Brain microvascular endothelial cell (primary cell): ENCODE measurements at places on chromosomes 2 and 18.

DNA sequence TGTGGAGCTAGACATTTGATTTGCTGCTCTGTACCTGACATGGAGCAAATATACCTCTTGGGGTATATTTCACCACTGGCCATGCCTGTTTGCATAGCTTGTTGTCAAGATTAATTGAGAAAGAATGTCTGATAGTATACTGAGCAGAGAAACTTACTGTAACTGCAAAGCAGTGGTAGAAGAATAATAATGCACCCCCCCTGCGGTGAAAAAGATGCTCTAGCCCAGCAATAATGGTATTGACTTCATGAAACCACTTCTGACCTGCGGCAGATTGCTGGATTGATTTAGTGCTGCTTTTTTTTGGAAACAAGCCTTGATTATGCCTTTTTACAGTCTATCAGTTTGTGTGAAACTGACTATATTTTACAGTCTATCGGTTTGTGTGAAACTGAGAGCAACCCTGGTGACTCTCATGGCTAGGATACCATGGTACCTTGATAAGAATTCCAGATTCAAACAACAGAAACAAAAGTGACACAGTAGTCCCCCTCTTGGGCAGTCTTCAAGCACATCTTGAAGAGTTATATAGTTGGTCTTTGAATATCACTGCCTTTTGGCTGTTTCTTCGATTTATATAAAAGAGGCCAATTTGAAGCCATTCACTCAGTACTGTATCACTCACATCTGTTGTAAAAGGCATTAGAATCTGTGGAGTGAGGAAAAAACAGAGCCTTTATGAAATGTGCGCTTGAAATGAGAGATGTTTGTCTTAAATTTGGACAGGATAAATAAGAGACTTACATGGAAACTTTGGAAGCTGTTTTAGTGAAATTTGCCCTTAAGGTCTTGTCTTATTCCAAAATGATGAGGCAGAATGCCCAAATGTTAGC, 102.5 kb downstream of the FMNL2 start:
- DNase-seq, result no peak

- no peak for DNase-seq
Observed at GRCh38 chr2:215724146-215724545, 288.3 kb upstream of the FN1 start.

GRCh38 chr2:85462322-85462721, 43.8 kb downstream of the SH2D6 start:
- DNase-seq, result no peak

- no peak for DNase-seq
Observed at GRCh38 chr2:233829193-233830110, 24.9 kb downstream of the HJURP start.

GRCh38 chr2:36351736-36352349, 3.7 kb upstream of the CRIM1 start:
- DNase-seq, result no peak

- no peak for DNase-seq
Observed at GRCh38 chr2:127051116-127052056, 55.6 kb downstream of the BIN1 start.

DNA sequence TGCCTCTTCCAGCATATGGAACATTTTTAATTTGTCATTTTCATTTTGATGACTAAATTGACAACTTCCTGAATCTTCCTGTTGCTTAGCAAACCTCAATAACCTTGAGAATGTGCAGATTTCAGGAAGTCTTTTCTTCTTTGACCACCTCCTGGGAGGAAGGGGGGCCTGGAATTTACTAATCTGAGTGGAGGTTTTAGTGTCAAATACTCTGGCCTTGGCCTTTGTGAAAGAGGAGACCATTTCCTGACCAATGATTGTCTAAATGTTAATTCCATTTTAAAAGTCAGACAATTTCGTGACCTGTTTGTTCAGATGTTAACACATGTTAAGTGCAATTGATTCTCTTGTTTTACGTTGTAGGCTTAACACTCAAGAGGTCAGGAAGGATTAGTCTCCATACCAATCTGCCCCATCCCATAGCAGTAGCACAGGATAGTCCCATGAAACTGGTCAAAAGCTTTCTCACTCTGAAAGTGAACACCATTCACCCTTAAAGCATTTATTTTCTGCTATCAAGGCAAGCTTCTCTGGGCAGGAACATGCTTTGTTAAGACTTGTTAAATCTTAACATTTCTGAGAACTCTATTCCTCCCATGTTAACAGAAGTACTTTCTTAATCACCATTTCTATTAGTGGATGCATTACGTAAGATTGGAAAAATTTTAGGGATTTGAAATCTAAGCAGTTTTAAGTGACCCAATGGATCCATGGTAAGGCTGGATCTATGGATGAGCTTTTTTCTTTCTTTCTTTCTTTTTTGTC, 219.6 kb downstream of the RND3 start:
- DNase-seq, result no peak

DNA sequence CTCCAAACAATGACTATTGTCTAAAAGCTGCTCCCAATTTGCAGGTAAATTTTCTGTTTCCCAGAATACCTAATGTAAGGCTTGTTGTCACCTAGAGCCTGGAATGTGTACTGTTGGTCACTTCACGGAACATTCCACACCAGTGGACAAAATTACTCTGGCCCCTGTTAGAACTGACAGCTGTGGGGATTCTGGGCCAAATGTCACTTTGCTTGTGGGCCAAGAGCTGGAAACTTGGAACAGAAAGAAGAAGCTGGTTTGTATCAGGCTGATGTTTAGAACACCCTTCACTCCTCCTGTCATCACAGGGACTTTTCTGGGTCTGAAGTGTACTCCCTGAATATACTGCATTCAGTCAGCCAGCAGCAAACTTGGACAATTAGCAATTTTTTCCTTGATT, 495.6 kb upstream of the SYT4 start:
- no peak for DNase-seq

- DNase-seq, result no peak
Observed at GRCh38 chr2:241882091-241882625, 12.6 kb downstream of the RTP5 start.

- no peak for DNase-seq
Observed at GRCh38 chr2:14975381-14975780, 342.9 kb downstream of the LRATD1 start.

- DNase-seq, result no peak
Observed at GRCh38 chr2:208608122-208608835, 201.7 kb downstream of the PTH2R start.

DNA sequence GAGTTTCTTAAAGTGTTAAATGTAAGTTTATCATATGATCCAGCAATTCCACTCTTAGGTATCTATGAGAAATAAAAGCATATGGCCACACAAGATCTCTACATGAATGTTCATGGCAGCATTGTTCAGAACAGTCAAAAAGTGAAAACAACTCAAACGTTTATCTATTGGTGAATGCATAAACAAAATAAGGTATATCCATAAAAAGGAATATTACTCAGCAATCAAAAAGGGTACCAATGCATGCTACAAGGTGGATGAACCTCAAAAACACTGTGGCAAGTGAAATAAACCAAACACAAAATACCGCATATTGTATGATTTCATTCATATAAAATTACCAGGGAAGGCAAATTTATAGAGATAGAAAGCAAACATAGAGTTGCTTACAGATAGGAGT, 337.6 kb downstream of the PIK3C3 start:
- DNase-seq, result no peak

GRCh38 chr2:65574993-65575392, 142.6 kb upstream of the SPRED2 start:
- DNase-seq, result no peak

GRCh38 chr2:55159037-55159651, 72.9 kb downstream of the CLHC1 start:
- no peak for DNase-seq

DNA sequence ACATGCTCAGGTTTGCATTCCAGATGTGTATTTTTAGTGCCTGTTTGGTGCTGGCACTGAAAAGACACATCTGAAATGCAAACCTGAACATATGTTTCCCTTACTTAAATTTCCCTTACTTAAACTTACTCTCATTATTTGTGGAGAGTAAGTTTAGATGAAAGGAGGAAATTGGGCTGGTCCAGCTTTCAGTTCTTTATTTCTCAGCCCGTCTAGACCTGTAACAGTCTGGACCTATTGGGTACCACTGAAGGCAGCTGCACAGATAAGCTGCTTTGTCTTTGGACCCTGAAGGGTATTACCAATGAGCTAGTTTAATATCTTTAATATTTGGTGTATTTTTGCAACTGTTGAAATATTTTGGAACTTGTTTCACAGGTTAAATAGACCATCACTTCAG, 17.0 kb upstream of the DSG3 start:
- no peak for DNase-seq

DNA sequence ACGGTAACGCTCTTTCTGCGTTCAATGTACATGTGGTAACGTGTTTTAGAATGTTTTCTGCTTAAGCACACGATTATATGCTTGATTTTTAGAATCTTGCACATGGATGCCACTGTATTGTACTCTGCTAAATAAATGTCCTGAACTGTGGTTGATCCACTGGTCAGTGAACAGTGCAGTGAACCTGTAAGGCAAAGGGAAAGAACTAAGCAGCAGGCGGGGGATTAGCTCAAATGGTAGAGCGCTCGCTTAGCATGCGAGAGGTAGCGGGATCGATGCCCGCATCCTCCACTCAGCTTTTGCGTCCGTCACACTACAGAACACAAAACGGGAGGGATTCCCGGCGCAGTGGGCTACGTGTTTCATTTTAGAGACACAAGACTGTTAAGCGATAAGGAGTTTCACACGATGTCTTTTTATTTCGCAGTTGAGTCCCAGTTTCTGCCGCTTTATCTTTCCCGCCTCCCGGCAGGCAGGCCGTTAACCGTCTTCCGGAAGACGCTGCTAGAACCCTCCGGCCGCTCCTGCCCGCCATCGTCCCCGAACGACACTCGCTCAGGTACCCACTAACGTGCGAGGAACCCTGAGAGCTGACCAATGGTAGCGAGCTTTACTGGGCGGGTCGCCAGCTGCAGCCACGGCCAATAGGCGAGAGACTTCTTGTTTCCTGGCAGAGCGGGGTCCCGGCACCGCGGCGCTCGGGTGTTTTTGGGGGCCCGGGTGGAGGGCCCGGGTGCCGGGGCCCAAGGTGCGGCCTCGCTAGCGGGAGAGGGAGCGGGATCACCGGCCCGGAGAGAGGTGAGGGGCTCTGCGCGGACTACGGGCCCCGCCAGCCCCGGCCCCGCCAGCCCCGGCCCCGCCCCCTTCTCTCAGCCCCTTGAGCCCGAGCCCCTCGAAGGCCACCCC, at the start of gene AGBL5:
AGBL5 (plus strand) TSS at position 673 of the 906 bp plus-strand sequence. CDS start 1,291 bp downstream, outside the sequence.
- peak; percentile 93 for DNase-seq

GRCh38 chr18:62829936-62830335, 114.6 kb downstream of the PHLPP1 start:
- DNase-seq, result peak; percentile 63
